CD8-positive, alpha-beta memory T cell (primary cell): ENCODE measurements at places on chromosomes 4 and X. TPM values are rescaled to one million over a fixed set of nuclear protein-coding genes. Genes with fewer than 3 reads are reported as not detected.

SEPSECS gene
- polyA plus RNA-seq = 3.1 TPM

PF4V1 gene
- polyA plus RNA-seq = not detected

PAGE4 gene
- polyA plus RNA-seq = not detected

TCEAL6 gene
- not detected for polyA plus RNA-seq

XAGE2 gene
- polyA plus RNA-seq = not detected

ADRA2C gene
- not detected for polyA plus RNA-seq

RPS6KA3 gene
- polyA plus RNA-seq = 59.7 TPM
